Midbrain (tissue), 1 donor: ENCODE measurements at places on chromosomes 1 and 21.

- DNase-seq: peak; percentile 22
Observed at GRCh38 chr1:205669341-205670149, 10.8 kb downstream of the SLC45A3 start.

- no peak for DNase-seq
Observed at GRCh38 chr1:54842963-54843362, 41.8 kb upstream of the TTC22 start.

DNA sequence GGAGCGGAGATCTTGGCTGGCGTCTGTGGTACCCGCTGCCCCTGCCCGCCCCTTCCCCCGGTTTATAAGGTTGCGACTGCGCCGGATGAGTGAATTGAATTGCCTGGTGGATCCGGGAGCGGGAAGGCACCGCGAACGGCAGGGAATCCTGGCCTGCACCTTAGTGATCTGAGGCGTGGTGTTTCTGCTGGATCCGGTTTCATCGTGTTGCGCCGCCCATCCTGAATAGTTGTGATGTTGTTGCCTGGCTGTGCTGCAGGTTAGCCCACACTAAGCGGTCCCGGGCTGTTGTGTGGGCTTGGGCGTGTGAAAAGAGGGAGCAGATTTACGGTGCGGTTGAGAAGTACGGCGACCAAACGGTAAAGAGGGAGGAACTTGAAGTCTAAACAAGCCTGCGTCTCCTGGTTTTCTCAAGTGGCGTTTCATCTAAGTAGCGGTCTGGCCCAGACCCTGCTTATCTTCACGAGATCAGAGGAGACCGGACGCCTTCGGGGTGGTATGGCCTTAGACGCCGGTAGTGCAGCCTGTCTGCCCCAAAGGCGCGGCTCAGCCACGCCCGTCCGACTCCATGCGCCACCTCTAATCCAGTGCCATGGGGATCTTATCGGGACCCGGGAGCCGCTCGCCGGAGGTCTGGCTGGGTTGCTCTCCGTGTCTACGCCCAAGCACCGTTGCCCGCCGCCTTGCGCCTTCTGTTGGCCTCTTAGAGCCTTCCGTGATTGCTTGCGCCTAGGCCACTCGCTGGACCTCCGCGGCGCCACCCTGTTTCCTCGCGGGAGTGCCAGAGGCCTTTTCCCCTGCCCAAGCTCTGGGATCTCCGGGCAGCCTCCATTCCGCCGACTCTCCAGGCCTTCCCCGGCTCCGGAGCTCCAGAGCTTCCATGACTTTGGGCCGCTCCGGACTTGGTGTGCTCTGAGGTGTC lies 87.5 kb upstream of the RHOU start:
- DNase-seq: no peak

GRCh38 chr21:44263221-44263760 lies 1.6 kb upstream of the DNMT3L start:
- DNase-seq: no peak

DNA sequence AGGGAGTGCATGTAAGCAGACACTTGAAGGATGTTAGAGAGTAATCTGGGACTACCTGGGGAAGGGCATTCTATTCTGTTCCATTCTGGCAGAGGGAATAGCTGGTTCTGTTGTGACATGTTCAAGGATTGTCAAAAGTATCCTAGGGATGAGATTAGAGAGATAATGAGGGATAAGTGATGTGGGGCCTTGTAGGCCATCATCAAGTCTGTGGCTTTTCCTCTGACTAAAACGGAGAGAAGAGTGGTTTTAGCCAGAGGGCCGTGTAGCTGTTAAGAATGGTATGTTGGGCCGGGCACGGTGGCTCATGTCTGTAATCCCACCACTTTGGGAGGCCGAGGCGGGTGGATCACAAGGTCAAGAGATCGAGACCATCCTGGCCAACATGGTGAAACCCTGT lies 23.6 kb downstream of the TGFB2 start:
- DNase-seq: no peak

DNA sequence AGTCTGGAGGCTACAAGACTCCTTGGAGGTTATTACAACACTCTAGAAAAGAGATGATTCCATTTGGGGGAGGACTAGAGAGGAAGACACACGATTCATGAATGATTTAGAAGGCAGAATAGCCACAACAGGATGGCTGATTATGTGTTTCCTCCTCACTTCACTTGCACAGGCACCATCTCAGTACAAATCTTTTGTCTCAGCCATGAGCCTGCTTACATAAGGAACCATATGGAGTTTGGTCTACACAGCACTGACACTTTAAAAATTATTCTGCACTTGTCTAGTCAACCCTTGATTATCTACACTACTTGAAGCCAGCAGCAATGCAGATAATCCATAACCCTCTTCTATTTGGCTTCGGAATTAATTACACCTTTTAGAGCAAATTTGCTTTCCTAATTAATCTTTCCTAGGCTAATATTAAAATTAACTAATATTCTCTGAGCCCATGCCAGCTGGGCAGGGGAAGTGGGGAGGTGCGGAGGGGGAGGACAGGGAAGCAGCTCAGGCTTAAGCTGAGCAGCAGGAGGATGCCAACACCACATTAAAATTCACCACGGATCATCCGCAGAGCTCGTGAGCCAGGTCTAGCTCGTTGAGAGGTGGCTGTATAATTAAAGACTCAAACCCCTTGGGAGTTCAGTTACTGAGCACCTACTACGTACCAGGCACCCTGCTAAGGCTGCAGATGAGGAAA lies 3.2 kb upstream of the LEMD1 start:
- DNase-seq: no peak

GRCh38 chr1:159854693-159855192 lies 7.7 kb downstream of the VSIG8 start:
- peak; percentile 77 for DNase-seq
